GM18507 (cell line): ENCODE measurements at places on chromosomes 13 and 19.

- no peak for DNase-seq
Measured at GRCh38 chr13:43785261-43785649, 1.5 kb downstream of the ENOX1 start.

GRCh38 chr13:74210693-74211393 lies 76.6 kb upstream of the KLF12 start:
- DNase-seq, result no peak

- no peak for DNase-seq
Measured at GRCh38 chr13:43894438-43894837, 14.7 kb downstream of the LACC1 start.

DNA sequence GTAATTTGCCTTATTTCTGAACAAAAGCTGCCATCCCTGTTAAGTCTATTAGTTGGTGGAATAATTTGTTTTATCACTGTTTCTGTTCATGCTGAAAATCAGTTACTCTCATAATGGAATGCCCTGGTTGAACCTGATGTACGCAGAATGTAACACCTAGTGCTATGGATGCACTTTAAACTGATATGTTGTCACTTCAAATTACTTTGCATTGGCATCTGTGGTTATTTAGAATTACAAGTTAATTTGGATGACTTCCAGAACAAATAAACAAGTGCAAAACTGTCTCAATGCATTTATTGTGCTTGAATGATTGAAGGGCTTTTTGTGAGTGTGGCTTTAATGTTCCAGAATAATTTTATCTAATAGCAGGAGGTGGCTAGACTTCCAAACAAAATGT lies 368.2 kb upstream of the SLITRK5 start:
- DNase-seq, result no peak

DNA sequence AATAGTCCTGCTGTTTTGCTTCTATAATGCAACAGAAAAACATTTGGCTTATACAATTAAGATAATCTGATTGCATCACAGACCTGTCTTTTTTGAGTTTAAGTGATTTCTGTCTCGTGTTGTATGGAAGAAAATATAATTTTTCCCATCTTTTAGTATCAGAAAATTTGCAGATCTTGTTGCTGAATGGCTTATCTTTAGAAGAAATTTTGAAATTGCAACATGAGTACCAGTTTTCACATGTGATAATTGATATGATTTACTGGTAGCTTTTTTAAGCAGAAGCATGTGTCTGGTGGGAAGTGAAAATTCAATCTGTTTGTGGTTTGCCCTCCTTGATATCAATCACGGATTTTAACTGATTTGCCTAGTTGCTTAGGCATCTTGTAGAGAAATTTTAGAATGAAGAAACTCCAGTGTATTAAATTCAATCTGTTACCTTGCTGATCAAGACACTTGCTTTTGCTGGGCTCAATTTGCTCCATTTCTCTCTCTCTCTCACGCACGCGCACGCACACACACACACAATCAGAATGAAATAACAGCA lies 89.8 kb upstream of the MYCBP2 start:
- DNase-seq, result no peak

DNA sequence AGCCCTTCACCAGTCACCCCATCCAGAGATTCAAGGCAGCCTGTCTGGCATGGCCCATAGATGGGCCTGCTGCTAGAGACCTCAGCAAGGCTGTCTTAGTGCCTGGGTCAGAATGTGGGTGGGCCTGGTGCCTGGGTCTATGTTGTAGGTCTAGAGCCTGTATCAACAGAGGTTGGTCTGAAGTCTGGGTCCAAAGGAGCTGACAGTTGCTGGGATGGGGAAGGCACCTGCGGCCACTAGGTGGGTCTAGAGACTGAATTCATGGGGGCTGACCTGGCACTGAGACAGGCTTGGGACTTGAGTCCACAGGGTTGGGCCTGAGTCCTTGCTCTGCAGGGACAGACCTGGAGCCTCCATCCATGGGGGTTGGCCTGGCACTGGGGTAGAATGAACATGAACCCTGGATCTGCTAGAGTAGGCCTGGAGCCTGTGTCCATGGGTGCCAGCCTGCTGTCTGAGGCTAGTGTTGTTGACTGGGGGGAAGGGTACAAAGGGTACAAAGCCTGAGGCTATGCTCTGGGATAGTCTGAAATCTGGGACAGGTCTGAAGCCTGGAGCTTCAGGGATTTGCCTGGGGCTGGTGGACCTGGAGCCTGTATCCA lies 516.8 kb downstream of the OLFM4 start:
- no peak for DNase-seq

- no peak for DNase-seq
Measured at GRCh38 chr13:23268441-23268840, 87.7 kb downstream of the SGCG start.

DNA sequence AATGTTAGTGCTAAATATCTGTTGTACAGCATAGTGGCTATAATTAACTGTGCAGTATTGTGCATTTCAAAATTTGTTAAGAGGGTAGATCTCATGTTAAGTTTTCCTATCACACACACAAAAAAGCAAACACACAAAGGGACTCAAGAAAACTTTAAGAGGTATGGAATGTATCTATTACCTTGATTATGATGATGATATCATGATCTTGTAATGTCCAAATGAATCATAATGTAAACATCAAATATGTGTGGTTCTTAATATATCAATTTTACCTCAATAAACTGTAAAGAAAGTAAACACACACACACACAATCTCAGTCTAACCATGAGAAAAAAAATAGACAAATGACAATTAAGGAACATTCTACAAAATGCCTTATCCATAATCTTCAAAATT lies 934.6 kb downstream of the SLITRK1 start:
- no peak for DNase-seq

DNA sequence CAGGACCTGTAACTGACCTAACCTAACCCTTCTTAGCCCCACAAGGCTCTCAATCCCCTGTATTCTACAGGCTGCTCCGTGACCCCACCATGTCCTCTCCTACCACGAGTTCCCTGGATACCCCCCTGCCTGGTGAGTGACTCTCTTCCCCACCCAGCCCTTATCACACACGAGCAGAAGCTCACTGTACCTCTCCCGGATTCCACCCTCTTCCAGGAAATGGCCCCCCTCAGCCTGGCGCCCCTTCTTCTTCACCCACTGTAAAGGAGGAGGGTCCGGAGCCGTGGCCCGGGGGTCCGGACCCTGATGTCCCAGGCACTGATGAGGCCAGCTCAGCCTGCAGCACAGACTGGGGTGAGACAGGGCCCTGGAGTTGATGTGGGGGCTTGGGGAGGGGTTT lies 1.3 kb downstream of the NR1H2 start:
- DNase-seq, result no peak

DNA sequence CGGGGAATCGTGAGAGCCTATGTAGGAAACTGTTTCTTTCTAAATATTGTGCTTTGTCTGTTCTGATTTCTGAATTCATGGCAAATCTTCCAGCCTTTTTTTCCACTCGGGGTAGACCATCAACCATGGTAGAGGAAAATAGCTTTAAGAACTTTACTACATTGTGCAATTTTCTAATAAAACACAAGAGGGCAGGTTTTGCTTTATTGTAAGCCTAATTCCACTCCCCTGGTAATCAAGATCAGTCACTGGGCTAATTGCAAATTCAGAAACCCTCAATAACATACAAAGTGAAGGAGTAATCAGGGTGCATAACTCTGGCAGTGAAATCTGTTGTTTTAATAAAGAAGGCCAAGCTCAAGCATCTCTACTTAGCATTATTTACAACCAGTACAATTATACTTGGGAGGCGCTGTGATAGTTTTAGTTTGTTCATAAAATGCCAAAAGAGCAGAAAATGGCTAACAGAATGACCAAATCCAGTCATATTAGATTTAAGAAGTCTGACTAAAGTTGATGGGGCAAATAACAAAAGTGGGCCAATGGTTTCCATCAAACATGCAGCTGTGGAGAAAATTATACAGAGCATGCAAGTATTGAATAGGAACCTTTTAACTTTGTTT lies 43.8 kb downstream of the DCT start:
- DNase-seq, result no peak

GRCh38 chr13:101397742-101398141 lies 18.6 kb downstream of the NALCN start:
- DNase-seq, result no peak

DNA sequence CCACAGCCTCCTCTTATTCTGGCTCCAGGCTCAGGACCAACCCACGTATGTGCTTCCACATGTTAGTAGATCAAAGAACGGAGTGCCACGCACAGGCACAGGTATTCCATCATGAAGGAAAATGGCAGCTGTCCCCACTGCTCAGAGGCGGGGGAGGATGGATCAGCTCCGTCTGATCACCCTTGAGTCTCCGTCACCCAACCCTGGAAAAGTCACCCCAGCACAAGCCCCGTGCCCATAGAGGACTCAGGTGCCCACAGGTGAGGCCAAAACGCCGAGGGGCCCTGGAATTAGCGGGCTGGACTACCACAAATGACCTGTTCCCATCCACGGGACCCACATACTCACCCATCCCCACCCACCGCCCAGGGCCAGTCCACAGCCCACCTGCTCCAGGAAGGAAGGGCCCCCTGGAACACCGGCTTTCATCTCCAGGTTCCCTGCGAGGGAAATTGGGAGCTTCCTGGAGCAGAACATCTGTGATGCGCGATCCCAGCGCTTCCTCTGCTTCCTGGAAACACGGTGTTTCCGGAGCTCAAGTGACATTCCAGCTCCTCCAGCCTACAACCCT lies 120.5 kb upstream of the SPACA7 start:
- no peak for DNase-seq

GRCh38 chr13:48626726-48627451 lies 26.8 kb upstream of the CYSLTR2 start:
- no peak for DNase-seq

- DNase-seq, result no peak
Measured at GRCh38 chr13:34469196-34469986, 472.7 kb upstream of the NBEA start.

DNA sequence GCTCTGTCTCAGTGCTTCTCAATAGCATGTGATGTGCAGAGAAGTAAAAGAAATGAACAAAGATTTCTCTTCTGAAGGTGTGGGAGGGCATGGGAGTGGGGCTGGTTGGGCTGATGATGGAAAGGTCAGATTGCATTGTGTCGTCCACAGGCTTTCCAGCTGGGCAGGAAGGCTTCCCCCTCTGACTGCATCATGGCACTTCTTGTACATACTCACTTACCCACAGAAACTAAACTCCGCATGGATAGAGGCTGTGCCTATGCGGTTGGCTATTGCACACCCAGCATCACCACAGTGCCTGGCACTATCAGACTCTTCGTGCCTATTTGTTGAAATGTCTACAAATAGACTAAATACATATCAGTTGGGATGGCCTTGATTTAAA lies 24.4 kb upstream of the TNFSF11 start:
- no peak for DNase-seq

DNA sequence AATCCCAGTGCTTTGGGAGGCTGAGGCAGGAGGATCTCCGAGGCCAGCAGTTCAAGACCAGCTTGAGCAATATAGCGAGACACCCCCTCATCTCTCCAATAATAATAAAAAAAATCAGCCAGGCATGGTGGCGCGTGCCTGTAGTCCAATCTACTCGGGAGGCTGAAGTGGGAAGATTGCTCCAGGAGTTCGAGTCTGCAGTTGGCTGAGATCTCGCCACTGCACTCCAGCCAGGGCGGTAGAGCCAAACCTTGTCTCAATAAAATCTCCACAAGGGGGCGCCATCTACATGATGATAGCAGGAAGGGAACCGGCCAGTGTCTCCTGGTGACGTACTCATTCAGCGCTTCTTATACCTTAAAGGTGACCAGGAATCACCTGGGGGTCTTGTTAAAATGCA lies 13.6 kb upstream of the C5AR1 start:
- no peak for DNase-seq

GRCh38 chr13:74892096-74892495 lies 589.9 kb downstream of the TBC1D4 start:
- DNase-seq, result no peak

- DNase-seq, result no peak
Measured at GRCh38 chr19:17246681-17247425, 1.1 kb upstream of the NR2F6 start.

DNA sequence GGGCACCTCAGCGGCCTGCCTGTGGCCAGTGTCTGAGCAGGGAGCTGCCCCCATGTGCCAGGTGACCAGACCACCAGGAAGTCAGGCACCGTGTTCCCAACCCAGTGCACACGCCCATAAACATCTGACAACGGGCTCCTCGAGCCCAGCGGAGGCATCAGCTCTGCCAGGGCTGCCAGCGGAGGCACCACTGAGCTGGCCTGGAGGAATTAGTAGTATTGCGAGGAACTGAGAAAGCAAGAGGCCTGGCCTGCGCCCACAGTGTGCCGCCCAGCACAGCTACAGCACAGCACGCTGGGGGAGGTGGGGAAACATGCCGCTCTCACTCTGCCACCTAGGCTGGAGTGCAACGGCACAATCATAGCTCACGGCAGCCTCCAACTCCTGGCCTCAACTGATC lies 44.6 kb downstream of the ANKRD27 start:
- DNase-seq, result no peak

GRCh38 chr19:30911491-30911890 lies 437.7 kb downstream of the TSHZ3 start:
- no peak for DNase-seq

- no peak for DNase-seq
Measured at GRCh38 chr19:20397292-20397691, 168.3 kb downstream of the ZNF737 start.

- no peak for DNase-seq
Measured at GRCh38 chr13:109275852-109276251, 510.5 kb downstream of the IRS2 start.

DNA sequence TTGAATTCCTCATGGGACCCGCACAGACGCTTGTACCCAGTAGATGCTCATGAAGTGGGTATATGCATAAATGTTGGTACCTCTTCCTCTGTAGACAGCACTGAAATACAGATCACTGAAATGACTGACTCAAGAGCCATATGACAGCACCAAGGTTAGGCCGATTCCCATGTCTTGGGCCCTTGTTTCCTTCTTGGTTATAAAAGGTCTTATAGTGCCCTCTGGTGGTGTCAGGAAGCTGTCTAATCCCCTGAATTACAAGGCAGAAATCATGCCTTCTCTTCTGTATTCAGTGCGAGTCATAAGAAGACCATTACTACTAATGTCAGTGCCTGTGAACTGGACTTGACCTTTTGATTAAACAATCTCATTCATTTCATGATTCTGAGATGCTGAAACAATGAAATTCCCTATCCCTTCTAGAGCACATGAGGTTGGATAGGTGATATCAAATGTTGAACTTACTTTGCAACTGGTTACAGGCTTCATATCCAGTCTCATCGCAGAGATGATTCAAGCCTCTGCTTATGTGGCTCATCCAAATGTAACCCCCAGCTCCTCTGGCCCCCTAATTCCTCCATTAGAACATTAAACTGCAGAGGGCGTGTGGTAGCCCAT lies 59.7 kb downstream of the SPATA13 start:
- no peak for DNase-seq

GRCh38 chr19:32241306-32241705 lies 104.1 kb upstream of the ZNF507 start:
- DNase-seq, result no peak

DNA sequence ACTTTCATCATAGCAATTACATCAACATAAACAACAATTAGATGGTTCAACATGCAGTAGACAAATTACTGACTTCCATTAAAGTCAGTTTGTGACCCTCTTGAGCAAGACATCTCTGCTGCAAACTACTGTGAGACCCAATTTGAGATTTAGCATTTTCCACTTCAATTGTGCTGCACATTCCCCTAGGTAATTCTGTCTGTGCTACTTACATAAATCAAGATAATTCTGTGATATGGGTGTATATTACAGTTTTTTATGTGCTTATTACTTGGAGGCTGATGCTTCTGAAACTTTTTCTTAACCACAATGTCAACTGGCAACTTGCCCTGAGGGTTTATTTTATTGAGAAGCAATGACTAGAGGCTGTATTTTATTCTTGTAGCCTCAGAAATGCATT lies 1714.4 kb downstream of the OLFM4 start:
- no peak for DNase-seq
